T-cell (primary cell): ENCODE measurements at places on chromosomes 5 and 9. TPM values are rescaled to one million over a fixed set of nuclear protein-coding genes. Genes with fewer than 3 reads are reported as not detected.

HTR1A gene
- not detected for total RNA-seq

ZNF366 gene
- 0.13 TPM for total RNA-seq

GRCh38 chr9:91536211-91536691 is 112.6 kb upstream of the NFIL3 start:
- no peak overlapping the region for H3K27ac ChIP-seq
- H3K36me3 ChIP-seq = no peaks in the 10 kb centered on the region
- H3K27me3 ChIP-seq = peaks cover 15% of the 10 kb centered on the region
- DNase-seq = no peak
- H3K4me1 ChIP-seq = no peaks in the 10 kb centered on the region

- H3K36me3 ChIP-seq = no peaks in the 10 kb centered on the region
- DNase-seq = no peak
- no peaks in the 10 kb centered on the region for H3K27me3 ChIP-seq
- no peak overlapping the region for H3K27ac ChIP-seq
- no peak overlapping the region for H3K4me3 ChIP-seq
- no peaks in the 10 kb centered on the region for H3K4me1 ChIP-seq
These were observed 271.2 kb upstream of the TMEM161B start for GRCh38 chr5:88539693-88540365.

GRCh38 chr5:66413931-66414330 is 182.3 kb upstream of the MAST4 start:
- no peaks in the 10 kb centered on the region for H3K4me1 ChIP-seq
- no peak overlapping the region for H3K27ac ChIP-seq
- H3K36me3 ChIP-seq = no peaks in the 10 kb centered on the region

DNA sequence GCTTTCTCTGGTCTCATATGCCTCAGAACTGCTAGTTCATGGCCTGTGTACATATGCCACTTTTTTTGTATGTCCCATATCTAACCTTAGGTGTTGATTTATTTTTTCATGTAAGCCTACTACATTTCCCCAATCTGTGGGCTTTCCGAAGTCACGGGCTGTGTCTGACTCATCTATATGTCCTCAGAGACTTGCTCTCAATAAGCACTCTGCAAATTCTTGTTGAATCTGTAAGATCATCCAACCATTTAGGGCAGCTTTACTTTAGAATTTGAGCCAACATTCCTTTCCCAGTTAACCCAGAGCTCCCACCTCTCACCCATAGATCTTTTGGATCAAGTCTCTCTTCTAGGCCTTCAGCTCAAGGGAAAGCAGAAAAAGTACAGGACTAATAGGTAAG is 263.4 kb downstream of the SEC61B start:
- no peaks in the 10 kb centered on the region for H3K27me3 ChIP-seq
- H3K4me1 ChIP-seq = no peaks in the 10 kb centered on the region
- DNase-seq = no peak
- H3K4me3 ChIP-seq = no peak overlapping the region
- no peaks in the 10 kb centered on the region for H3K36me3 ChIP-seq
- H3K27ac ChIP-seq = no peak overlapping the region

DNA sequence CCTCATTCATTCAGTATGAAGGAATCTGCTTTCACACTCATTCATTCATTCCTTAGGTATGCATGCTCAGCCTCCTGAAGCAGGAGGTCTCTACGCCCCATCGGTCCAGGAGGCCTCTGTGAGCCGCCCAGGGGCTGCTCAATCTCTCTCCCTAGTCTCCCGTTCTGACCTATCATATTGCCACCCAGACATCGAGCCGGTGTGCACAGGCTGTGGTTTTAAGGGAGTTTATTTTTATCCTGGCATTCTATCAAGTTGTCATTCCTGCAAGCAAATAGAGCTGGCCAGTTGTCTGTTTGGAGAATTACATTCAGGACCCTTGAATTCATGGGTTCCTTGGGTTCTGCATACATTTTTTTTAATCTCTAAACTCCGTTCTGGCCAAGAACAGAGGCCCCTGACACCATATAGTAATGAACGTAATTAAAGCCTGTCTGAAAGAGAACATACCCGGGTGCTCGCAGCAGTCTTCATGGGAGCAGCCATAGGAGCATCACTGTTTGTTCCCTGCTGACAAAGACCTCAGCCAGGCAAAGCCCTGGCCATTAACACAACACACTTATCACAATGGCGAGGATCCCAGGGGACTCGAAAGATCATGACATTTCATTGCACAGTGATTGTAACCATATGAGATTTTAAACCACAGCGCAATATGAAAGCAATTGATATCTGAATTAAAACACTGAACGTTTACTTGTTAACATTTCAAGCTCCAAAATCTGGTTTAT is 80.9 kb downstream of the ADAMTS16 start:
- H3K36me3 ChIP-seq = no peaks in the 10 kb centered on the region
- no peak overlapping the region for H3K27ac ChIP-seq
- H3K4me1 ChIP-seq = no peaks in the 10 kb centered on the region
- DNase-seq = no peak
